Activated T-cell treated with anti-CD3 and anti-CD28 coated beads for 4 hours (primary cell): ENCODE measurements at places on chromosomes 1 and 21.

- no peak for DNase-seq
Measured at GRCh38 chr1:154141240-154141639, 13.6 kb downstream of the NUP210L start.

DNA sequence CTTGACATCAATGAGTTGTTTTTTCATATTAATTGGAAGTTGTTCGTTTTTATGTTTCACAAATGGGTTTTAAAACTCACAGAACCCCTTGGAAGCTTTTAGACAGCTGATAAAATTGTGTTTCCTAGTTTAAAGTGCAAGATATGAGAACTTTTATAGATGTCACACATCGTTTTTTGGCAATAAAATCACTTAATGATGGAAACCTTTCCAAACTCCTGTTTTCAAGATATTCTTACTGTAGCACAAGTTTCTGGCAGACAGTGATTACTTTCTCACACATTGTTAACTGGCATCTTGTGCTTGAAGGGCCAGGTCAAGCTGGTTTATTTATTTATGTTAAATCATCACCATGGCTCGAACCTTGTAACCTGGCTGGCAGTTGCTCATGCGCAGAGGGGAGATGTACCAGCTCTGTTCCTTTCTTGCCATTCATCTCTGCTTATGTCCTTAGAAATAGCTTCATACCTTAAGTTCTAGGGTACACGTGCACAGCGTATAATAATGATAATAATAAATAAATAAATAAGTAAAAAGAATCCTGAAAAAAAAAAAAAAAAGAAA is 10.2 kb upstream of the RCAN1 start:
- no peak for DNase-seq

GRCh38 chr1:90204780-90205179 is 209.9 kb downstream of the ZNF326 start:
- no peak for DNase-seq

DNA sequence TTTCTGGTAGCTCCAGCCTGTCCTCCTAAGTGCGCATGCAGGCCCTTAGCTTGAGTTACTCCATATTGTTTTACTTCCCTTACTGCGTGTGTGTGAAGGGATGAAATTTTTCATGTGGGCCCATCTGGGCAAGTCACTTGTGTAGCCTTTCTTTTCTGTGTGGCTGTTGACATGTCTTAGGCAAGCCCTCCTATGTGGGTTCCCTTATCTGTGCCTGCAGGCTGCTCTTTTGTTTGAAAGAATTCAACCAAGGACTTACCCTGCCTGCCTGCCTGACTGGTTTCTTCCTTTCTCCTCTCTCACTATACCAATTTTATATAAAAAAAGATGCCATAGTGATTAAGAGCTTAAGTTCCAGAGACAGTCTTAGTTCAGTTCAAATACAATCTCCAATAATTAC is 249.3 kb downstream of the ATG4C start:
- DNase-seq: no peak

DNA sequence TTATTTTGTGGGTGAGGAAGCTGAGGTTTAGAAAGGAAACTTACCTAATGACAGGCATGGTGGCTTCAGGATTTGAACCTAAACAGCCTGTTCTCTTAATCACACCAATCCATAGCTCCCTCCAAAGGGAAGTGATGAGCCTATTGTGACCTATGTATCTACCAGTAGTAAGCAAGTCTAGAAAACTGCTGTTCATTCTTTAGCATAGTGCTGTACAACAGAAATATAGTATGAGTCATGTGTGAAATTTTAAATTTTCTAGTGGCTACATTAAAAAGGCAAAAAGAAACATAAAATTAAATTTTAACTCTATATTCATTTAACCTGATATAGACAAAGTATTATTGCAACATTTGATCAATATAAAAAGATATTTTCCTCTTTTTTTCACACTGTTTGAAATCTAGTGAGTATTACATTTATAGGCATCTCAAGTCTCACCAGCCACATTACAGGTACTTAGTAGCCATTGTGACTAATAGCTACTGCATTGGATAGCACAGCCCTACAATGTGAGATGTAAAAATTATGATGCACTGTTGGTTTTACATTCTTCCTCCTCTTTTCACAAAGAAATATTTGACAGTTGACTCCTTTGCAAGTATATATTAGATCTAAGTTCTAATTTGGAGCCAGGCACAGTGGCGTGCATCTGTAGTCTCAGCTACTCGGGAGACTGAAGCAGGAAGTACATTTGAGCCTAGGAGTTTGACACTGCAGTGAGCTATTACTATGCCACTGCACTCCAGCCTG is 16.6 kb downstream of the IPO9 start:
- DNase-seq: no peak

DNA sequence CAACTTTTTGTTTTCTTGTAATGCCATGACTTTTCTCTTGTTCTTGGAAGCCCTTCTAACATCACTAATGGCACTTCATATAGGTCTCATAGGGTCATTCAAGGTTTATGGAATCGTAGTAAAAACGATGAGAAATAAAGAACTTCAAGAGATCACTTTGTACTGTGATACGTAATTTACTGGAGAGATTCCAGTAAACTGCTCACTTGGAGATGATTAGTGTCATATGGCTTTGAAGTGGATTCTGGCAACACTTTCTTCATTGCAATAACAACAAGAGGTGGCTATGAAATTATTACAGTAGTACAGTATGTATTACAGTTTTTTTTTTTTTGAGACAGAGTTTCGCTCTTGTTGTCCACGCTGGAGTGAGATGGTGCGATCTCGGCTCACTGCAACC is 103.4 kb downstream of the RUSC1 start:
- no peak for DNase-seq

DNA sequence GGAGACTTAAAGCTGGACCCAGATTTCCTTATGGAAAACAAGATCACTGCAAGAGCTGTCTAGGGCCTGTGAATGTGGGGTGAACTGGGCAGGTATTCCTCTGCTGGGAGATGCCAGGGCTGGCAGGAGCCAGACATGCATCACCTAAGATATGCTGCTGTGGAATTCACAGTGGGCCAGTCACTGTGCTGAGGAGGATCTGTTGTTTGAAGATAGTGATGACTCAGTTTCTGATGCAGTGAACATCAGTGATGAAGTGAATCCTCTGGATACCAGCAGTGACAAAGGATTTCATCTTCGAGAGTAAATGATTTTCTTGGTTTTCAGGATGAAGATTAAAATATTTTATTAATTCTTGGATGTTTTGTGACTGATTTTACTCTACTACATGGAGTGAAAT is 29.9 kb upstream of the CAMSAP2 start:
- DNase-seq: no peak

DNA sequence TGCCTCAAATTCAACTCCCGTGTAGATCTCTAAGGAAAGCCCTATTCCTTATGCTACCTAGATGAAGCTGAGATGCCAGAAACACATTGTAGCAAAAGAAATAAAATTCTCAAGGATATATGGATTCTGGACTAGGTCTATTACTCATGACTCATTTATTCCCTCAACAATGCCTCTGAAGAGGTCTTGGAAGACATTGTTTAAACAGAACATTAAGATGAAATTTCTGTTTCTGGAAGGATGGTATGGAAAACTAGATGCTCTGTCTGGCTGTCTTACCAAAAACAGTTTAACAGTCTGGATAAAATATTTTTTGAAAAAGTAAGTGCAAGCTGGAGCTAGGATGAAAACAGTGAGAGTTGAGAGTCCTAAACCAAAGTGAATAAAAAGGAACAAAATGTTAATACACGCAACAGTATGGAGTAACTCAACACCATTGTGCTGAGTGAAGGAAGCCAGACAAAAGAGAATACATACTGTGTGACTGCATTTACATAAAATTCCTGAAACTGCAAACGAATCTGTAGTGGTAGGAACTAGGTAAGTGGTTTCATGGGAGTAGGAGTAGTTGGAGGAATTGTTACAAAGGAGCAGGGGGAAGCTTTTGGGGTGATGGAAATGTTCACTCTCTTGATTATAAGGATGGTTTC is 59.3 kb upstream of the GNG12 start:
- no peak for DNase-seq

- DNase-seq: no peak
Measured at GRCh38 chr1:159986093-159986492, 32.1 kb upstream of the SLAMF9 start.

DNA sequence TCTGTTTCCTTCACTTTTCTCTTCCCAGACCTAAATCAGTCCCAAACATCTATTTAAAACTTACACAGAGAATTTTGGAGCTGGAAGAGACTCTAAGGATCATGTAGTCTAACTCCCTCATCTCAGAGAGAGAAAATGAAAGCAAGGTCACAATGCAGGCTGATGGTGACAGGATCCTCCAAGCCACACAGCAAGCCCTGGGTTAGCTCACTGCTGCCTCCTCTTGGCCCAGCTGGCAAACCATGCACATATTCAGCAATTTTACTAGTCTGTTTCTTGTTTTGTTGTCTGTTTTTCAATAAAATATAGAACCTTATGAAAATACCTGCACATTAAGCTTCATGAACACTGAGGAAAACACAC is 27.7 kb upstream of the LY9 start:
- peak; percentile 72 for DNase-seq

GRCh38 chr21:38984568-38984967 is 178.8 kb downstream of the ETS2 start:
- no peak for DNase-seq

- DNase-seq: peak; percentile 42
Measured at GRCh38 chr1:149962039-149962647, 25.5 kb upstream of the MTMR11 start.

DNA sequence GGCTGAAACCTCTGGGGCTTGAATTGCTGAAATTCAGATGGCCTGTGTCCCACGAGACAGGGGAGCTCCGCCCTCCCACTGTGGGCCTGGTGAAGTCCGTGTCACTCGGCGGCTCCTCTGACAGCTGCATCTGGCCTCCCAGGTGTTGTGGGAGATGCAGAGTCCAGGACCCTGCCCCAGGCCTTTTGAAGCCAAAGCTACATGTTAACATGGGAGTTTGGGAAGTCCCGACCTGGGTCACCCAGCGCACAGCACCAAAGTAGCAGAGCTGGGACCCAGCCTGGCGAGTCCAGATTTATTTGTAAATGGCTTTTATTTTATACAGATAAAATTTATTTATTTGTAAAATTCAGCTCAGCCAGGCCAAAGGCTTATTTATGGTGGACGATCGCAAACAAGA is 28.9 kb downstream of the SLC37A1 start:
- DNase-seq: no peak

GRCh38 chr1:165661703-165662102 is 30.7 kb downstream of the MGST3 start:
- DNase-seq: no peak

DNA sequence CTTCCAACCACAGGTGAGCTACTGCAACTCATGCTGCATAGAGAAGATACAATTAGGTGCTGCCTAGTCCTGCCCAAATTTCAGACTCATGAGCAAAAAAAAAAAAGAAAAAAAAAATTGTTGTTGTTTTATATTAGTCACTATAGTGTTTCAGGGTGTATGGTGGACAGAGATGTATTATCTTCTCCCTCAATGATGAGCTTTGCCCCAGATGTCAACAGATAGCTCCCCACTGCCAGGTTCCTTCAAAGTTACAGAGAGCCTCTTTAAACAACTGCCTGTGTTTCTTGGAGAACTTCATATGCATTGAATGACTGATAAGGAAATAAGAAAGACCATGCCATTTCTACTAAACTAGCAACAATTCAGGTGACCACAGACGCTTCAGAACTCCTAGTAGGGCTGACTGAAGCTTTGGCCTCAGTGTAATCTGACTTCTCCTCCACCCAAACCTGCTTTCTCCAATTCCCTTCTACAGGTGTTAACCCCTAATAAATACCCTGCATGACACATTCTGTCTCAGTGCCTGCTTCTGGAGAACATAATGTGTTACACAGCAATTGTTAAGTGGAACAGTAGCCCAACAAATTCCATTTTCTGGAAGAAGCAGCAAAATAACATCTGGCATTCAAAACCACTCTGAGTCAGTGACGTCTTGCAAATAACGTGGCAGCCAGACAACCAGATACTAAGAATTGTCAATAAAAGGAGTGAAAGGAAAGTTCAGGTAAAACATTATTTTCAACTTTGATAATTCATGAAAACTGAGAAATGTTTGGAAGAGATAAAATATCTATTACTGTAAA is 147.7 kb downstream of the CDC42BPA start:
- no peak for DNase-seq

DNA sequence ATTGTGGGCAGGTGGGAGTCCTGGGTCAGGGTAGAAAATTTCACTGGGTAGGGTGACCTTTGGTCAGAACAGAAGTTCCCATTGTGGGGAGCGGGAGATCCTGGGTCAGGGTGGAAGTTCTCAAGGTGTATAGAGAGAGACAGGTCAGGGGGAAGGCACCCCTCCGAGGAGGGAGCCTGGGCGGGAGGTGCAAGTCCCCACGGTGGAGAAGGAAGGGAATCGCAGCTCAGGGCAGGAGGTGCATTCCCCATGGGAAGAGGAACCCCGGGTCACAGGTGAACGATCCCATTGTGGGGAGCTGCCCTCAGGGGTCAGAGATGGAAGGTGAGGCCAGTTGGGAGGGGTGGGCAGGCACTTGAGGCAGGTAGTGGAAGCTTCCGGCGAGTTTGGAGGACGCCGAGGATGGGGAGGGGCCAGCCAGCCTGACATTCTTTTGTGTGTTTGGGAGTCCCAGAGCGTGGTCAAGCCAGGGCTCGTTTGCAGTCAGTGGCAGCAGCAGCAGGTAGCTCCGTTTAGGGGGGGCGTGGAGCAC is 637 bp downstream of the LYPLA2 start:
- DNase-seq: no peak

- no peak for DNase-seq
Measured at GRCh38 chr1:1529321-1529720, 11.1 kb downstream of the TMEM240 start.

DNA sequence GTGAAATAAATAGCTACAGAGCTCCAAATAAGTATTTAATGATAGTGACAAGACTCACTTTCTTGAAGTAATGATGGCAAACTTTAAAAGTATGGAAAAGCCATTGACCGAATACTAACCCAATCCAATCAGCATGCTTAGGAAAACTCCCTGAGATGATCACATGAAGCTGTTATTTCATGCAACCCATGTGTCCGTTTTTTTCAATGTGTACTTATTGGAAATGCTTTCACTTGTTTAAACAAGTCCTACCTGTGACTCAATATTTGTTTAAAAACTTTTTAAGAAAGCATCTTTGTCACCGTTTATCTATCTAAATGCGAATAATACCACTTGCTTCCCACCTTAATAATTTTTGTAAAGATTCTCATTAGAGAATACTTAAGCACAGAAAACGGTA is 185.8 kb downstream of the NRIP1 start:
- no peak for DNase-seq

- DNase-seq: no peak
Measured at GRCh38 chr1:46903481-46903880, 37.8 kb downstream of the CYP4A11 start.

DNA sequence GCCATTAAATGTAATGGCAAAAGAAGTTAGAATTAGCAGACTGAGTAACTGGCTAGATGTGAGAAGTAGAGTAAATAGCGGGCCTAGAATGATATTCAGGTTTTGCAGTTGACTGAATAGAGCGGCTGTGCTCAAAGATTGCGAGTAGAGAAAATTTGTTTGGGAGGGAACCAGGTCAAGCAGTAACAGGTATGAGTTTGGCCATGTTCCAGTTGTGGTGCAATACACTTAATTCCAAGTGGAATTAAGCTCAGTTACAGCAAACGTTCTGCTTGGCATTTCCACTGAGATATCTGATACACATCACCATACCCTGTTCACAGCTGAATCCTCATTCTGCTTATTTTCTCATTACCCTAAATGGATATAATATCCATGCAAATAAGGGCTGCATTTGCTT is 1382.9 kb downstream of the MRPL39 start:
- DNase-seq: no peak

GRCh38 chr1:41355356-41355755 is 5.9 kb upstream of the FOXO6 start:
- DNase-seq: no peak

- DNase-seq: no peak
Measured at GRCh38 chr1:46102769-46103476, 29.5 kb downstream of the PIK3R3 start.

GRCh38 chr1:85656948-85657347 is 51.3 kb downstream of the ZNHIT6 start:
- no peak for DNase-seq
